RCC 7860 (cell line): ENCODE measurements at places on chromosomes 13 and 19.

GRCh38 chr19:46559203-46559602 is 41.9 kb upstream of the CALM3 start:
- no peak for DNase-seq

DNA sequence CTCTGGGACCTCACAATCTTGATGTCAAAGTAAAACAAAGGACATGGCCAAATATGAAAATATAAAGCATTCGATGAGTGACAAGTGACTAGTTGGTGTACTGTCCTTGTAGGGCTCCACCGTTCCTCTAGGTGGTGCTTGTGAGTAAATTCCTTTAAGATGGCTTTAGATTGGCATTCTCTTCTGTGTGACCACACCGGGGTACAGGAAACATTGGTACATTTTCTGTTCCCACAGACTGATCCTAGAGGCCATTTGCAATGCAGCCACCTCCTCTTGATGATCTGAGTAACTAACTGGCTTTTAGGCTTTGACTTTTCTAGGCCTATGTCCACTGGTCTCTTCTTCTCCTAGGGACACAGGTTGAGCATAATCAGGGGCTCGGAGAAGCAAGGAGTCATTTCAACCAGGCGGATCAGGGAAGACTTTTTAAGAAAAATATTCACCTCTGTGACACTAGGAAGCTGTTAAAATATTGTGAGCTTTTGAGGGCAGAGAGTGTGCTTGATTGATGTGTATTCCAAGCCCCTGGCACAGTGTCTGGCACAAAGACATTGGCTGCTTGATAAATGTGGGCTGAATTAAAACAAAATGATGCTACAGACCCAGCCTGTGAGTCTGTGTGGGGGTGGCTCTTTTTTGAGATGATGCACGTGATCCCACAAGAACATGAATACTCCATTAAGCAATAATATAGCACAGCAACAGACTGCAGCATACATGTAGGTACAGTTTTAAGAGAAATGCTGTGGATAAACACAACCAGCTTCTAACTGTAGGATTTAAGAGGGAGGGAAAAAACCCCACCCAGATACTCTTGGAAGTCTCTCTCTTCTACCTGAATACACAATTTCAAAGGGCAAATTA is 21.0 kb downstream of the EPSTI1 start:
- DNase-seq, result peak; percentile 24

DNA sequence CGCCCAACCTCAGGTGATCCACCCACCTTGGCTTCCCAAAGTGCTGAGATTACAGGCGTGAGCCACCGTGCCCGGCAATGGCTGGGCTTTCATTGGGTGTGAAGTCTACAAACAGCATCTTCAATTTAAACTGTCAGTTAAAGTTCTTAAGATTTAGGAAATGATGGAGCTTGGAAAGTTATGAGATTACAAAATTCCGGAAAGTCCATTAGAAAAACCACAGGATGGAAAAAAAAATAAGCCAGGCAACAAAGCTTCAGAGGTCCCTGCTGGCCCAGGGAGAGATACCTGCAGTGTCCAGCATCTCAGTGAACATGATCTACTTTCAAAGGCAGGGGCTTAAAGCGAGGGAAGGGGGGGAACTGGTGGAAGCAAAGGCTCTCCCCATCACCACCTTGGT is 4.6 kb upstream of the ZNF587B start:
- DNase-seq, result no peak

DNA sequence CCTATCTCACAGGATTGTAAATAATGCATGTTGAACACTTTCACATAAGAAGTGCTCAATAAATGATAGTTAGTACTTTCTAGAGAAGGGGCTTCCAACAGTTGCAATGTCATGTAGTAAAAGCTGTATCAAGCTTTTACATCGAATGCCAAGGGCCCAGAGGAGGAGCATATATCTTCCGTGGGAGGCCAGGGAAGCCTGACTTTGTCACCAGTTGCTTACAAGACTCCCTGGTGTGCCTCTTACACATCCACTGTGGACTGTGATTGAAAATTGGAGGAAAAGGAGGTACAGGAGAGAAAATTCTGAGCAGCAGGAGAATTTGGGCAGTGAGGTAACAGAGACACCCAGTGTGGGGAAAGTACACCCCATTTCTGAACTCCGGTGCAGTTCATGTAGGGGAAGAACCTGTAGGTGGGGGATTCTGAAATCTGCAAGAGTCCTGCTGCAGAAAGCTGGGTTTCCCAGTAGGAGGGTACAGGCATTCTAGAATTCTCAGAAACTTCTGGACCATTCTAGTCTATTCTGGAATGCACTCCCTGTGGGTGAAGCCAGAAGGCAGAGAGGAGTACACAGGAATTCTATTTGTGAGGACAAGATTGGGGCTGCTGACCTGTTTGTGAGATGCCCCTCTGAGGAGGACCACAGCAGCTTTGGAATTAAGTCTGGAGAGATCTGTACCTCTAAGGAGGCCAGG is 54.0 kb downstream of the ALOX5AP start:
- no peak for DNase-seq

DNA sequence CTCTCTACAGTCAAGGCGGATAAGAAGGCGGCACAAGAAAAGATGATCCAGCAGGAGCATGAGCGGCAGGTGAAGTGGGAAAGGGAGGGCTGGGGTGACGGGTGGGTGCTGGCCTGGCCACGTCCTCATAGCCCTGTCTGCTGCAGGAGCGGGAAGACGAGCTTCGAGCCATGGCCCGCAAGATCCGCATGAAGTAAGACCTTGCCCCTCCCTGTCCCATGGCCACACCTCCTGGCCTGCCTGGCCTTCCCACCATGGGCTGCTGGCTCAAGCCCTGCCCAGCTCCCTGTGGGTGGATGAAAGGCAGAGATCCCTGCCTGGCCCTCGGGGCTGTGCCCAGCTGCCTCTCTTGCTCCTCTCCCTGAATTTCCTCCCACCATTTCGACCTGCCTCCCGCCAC is 7.2 kb downstream of the ZNF296 start:
- DNase-seq, result no peak
